NCI-H69 (cell line): ENCODE measurements at places on chromosomes 2 and 18.

DNA sequence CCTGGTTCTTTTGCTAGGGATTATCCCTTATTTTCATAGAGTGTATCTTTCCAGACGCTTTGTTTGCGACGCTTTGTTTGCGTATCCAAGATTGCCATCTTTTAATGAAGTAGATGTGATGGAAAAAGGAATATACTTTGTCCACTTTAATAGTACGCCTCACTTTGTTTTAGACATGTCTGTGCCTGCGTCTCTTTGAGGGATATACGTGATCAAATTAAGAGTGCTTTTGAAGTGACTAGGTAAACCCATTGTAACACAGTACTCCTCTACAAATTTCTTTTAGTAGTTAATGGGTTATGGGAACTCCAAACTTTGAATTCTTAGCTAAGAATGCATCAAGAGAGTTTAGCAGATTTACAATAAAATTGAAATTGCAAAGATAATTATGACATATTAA, 27.9 kb downstream of the ACSL3 start:
- DNase-seq = no peak

GRCh38 chr18:813172-814071, 1.4 kb upstream of the YES1 start:
- no peak for DNase-seq

DNA sequence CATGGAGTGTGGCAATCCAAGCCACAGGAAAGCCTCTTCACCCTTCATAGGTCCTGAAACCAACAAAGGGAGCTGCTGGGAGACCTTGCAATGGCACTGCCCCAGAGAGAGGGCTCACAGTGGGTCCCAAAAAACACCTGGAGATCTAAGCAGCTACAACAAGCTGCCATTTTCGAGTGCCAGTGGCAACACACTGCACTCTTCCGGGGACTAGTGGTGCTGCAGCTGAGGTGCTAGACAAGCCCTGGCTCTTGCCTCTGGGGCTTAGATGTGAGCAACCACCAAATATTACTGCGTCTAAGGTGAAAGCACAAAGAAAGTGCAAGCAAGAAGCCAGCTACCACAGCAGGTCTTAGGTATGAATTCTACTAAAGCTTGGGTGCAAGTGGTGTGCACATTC, 192.9 kb downstream of the NOL4 start:
- DNase-seq = no peak

DNA sequence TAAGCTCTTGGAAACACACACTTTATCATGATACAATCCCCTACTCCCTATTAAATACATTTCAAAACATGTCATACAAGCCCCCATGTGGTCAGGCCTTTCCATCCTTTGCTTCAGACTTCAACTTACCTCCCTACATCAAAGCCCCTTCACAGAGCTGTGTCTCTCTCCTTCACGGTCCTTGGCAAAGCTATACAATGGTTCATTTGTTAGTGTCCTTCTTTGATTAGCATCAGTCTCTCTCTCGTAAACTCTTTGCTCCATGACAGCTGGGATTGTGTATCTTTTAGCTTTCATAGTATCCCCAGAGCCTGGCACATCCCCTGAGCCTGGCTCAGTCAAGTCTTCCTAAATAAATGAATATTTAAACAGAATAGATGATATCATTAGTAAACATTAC, 25.6 kb upstream of the INSIG2 start:
- no peak for DNase-seq

- DNase-seq = peak; percentile 83
Observed at GRCh38 chr18:9951022-9951859, 37.4 kb downstream of the VAPA start.

DNA sequence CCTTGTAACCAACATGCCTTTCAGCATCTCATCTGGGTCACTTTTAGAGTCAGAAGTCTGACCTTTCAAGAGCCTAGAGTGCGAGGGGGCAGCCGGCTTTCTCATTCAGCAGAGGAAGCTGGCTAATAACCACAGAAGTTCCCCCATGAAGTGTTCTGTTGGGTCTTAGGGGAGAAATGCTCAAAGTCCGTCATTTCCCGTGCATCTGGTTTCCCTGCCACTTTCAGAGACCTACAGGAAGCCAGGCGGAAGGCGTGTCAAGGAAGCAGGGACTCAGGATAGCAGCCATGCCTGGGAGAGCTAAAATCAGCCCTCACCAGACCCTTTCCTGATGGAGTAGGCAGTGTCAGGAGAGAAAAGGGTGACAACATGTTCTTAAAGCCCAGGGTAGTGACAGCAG, 301.8 kb upstream of the ID2 start:
- peak; percentile 16 for DNase-seq

DNA sequence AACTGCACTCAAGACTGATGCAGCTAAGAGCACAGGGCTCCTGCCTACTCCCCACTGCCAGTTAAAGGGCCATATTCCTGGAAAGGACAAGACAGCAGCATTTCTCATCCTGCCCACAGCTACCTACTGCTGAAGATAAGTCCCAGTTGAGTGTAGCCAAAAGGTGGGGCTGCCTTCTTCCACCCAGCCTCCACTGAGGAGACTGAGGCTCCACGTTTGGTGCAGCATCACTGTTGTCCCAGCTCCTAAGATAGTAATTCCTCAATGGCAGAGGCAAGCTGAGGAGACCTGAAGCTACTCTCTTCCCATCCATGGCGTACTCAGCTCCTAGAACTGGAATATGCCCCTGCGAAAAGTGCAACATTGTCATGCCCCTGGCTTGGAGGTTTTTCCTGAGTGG, 149.7 kb downstream of the TRABD2A start:
- no peak for DNase-seq

GRCh38 chr2:200732866-200733265, 78.8 kb upstream of the BZW1 start:
- DNase-seq = no peak

- DNase-seq = no peak
Observed at GRCh38 chr2:133026536-133027177, 356.7 kb upstream of the LYPD1 start.

DNA sequence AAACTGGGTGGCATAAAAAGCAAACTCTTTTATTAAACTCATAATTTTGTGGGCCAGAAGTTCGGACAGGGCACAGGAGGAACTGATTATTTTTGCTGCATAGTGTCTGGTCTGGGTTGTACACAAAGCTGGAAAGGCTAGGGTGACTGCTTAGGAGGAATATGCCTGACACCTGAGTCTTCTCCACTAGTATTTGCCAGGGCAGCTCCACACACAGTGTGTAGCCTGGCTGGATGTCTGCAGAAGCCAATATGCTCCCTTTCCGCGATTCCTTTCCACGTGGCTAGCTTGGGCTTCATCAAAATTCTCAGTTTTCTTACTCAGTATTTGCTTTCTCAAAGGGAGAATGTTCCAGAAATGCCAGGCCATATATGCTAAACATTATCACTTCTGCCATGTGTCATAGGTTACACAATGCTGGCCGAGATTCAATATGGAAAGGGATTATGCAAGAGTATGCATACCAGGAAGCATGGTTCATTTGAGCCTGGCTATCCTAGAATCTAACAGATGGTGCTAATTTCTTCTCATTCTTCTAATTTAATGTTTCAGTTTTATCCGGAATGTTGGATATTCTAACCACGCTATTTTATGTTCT, 142.7 kb upstream of the DOK6 start:
- DNase-seq = peak; percentile 42

DNA sequence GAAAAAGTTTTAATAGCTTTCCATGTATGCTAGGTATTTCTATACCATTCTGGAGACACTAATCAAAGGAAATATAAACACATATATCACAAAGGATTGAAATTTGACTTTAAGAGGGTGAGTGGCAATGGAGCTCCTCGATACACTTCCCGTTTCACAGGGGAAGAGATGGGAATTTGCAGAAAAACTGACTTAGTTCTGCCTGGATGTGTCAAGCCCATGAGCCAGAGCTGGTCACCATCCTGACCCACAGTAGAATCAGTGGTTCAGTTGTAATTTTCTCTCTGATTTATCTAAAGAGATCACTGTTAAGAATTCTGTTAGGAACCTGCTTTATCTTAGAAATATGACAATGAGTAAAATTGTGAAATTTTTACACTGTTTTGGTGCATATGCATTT, 34.2 kb downstream of the PLCL1 start:
- DNase-seq = no peak

- DNase-seq = no peak
Observed at GRCh38 chr2:215452725-215453124, 16.9 kb upstream of the FN1 start.

GRCh38 chr18:26756556-26756955, 109.0 kb downstream of the AQP4 start:
- peak; percentile 15 for DNase-seq

DNA sequence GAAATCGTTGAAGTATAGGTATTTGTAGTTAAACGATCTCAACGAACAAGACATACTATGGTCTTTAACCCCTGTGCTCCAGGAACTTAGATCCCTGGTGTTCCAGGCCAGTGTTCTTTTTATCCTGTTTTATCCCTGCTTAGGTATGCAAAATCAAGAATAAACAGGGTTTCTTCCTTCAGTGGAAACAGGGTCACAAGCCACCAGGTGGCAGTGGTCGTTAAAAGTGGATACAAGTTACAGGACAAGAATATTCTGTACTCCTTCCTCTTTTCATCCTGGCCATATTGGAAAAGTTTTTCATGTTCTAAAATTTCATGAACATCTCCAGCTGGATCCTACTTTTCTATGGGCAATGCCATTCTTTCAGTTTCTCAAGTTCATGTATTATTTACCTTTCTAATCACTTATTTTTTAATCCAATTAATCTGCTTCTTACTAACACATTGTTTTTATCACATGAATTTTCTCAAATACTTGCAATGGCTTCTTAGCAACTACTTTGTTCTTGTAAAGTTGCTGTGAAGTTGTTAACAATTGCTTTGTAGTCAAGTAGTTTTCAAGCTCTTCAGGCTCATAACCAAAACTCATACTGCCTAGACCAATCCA, 16.4 kb upstream of the HNMT start:
- peak; percentile 72 for DNase-seq
